ENCODE measurements at places on chromosomes 5 and 9. TPM values are rescaled to one million over a fixed set of nuclear protein-coding genes. Genes with fewer than 3 reads are reported as not detected.

PTGER4 gene
- 1.9 TPM for total RNA-seq

IDNK gene
- total RNA-seq = 7.0 TPM

COL27A1 gene
- total RNA-seq = 0.10 TPM

ANGPTL2 gene
- 1.6 TPM for total RNA-seq

SOX30 gene
- total RNA-seq = 0.11 TPM

ENTPD2 gene
- total RNA-seq = 2.0 TPM

HAVCR2 gene
- total RNA-seq = 5.2 TPM

TMEM171 gene
- not detected for total RNA-seq

THG1L gene
- total RNA-seq = 26.5 TPM

SPATA31D4 gene
- not detected for total RNA-seq
